ENCODE measurements at places on chromosomes 3 and 15. TPM values are rescaled to one million over a fixed set of nuclear protein-coding genes. Genes with fewer than 3 reads are reported as not detected.

GRCh38 chr3:112858410-112859069, 11.9 kb upstream of the CD200R1L start:
- no peaks in the 10 kb centered on the region for H3K27me3 ChIP-seq
- no peak overlapping the region for H3K4me3 ChIP-seq
- no peak overlapping the region for H3K27ac ChIP-seq
- DNase-seq: no peak
- H3K4me1 ChIP-seq: no peaks in the 10 kb centered on the region

THAP10 gene
- 2.3 TPM for total RNA-seq

DNA sequence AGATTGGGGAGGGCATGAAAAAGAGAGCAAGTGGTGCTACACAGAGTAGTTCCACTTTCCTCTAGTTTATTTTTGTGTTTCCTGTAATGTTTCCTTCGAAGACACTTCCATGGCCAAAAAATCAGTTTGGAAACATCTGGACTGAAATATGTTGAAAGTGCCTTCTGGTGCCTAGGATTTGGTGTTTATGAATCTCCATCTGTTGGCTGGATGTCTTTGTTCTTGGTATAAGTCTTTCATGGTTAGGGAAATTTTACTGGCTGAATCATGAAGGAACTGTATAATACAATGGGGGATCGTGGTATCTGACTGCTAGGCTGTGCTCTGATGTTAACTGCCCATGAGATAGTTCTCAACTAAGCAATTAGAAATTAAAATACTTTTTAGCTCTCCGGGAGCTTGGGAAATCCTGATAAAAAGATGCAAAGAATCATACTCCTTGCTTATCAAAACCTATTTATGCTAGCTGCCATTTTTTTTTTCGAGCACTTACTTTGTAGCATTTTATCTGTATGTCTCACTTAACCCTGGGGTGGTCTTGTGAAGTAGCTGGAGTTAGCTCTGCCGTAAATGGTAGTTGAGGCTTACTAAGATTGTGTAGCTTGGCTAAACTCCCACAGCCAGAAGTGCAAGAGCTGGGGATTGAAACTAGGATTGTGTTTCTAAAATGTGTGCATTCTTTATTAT, 21.9 kb downstream of the AKAP13 start:
- no peak overlapping the region for H3K27ac ChIP-seq
- H3K4me1 ChIP-seq: peaks cover 33% of the 10 kb centered on the region
- no peak for DNase-seq

DNA sequence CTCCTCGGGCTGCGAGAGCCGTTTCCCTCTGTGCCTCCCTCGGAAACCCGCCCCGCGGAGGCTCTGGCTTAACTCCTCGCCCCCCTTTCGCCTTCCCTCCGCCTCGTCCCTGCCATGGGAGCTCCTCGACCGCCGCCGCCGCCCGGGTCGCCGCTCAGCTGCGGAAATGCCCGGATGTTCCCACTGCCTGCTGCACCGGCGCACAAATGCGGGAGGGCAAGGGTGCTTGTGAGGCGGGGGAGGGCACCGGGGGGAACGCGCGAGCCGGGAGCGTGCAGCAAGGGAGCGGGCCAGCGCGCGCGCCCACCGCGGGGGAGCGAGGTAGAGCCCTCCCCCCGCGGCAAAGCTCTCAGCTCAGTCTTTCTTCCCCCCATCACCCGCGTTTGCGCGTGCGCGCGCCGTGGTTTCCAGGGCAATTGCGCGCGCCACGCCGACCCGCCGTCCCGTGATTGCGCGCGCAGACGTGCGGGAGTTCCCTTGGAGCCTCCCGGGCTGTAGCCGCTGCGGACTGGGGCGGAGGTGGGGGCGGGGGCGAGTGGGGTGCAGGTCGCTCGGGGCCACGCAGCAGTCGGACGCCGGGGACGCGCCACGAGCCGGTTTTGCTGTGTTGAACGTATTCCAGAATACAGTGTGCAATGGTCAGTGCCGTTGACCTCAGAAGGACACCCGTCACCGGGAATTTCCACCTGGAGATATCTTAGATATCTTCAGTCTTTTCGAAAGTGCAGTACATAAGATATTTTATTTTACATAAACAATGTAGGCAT, at the start of gene DMXL2:
DMXL2 (minus strand) TSS at position 168 of the 767 bp plus-strand sequence. CDS start 226 bp downstream, outside the sequence.
- H3K4me3 ChIP-seq: peak within 1 kb of the TSS; percentile 94
- H3K27me3 ChIP-seq: no peaks in the 10 kb centered on the region
- H3K36me3 ChIP-seq: no peaks in the 10 kb centered on the region
- peak; percentile 83 for DNase-seq
- peaks cover 37% of the 10 kb centered on the region for H3K4me1 ChIP-seq

CBLB gene
- 108 TPM for total RNA-seq

- DNase-seq: no peak
- H3K4me3 ChIP-seq: no peak overlapping the region
- no peaks in the 10 kb centered on the region for H3K36me3 ChIP-seq
- H3K27me3 ChIP-seq: no peaks in the 10 kb centered on the region
- peaks cover 4% of the 10 kb centered on the region for H3K4me1 ChIP-seq
Measured at GRCh38 chr15:78988361-78988911, 43.6 kb upstream of the CTSH start.

FAH gene
- 40.4 TPM for total RNA-seq

DNA sequence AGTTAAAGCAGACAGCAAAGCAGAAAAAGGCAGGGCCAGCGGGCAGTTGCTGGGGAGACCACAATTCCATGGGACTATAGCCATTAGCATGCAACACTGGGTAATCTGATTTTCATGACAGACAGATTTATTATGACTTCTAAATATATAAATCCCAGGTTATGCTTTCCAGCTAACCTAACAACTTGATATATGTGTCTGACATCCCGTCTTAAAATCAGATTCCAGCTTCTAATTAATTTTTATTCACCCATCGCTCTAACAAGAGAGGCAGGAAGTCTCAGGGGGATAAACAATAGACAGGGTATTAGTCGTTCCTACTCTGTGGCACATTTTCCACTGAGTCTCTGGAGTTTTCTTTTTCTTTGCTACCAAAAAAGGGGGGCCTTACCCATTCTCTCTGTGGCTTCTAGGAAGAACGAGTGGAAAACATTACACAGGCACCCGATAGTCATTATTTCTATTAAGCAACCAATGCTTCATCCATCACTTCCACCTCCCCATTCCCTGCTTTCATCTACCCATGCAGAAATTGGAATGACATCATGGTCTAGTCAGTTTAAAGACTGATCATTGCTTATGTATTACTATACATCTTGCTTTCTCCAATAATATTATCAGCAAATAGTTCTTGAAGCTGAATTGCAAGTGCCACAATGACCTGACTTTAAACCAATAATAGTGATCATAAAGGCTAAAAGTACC, 173.1 kb downstream of the FHIT start:
- no peak for DNase-seq
- H3K4me1 ChIP-seq: peaks cover 26% of the 10 kb centered on the region
- H3K36me3 ChIP-seq: no peaks in the 10 kb centered on the region
- no peak overlapping the region for H3K27ac ChIP-seq
- H3K4me3 ChIP-seq: no peak overlapping the region

- H3K4me1 ChIP-seq: no peaks in the 10 kb centered on the region
- H3K27ac ChIP-seq: peak overlapping the region; percentile 79
- no peak overlapping the region for H3K4me3 ChIP-seq
- DNase-seq: no peak
- no peaks in the 10 kb centered on the region for H3K27me3 ChIP-seq
Measured at GRCh38 chr3:49238274-49239127, 38.5 kb downstream of the C3orf62 start.

DNA sequence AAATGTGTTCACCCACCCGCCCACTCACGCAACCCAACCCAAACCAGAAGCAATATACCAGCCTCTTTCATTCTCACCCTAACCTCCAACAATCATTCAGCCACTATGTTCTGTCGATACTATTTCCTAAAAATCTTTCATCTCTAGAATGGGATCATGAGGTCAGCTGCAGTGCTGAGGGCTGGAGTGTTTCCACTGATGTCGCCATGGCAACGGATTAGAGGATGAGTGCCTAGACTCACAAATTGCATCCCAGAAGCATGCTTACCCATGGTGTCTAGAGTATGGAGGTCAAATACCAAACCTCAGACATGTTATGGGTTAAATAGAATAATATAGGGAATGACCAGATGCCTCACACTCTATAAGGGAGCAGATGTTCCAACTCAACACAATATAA, 138.5 kb downstream of the GABRB3 start:
- peaks cover 5% of the 10 kb centered on the region for H3K27me3 ChIP-seq
- no peak overlapping the region for H3K27ac ChIP-seq
- no peak overlapping the region for H3K4me3 ChIP-seq
- H3K36me3 ChIP-seq: no peaks in the 10 kb centered on the region
- no peak for DNase-seq

BLM gene
- total RNA-seq: 11.2 TPM

- H3K4me3 ChIP-seq: no peak overlapping the region
- peak overlapping the region; percentile 21 for H3K27ac ChIP-seq
- H3K27me3 ChIP-seq: no peaks in the 10 kb centered on the region
- H3K36me3 ChIP-seq: no peaks in the 10 kb centered on the region
- no peak for DNase-seq
- peaks cover under 1% of the 10 kb centered on the region for H3K4me1 ChIP-seq
Measured at GRCh38 chr15:29124581-29125381, 144.8 kb downstream of the NSMCE3 start.

GRCh38 chr3:71311661-71312046, 271.9 kb downstream of the FOXP1 start:
- H3K27me3 ChIP-seq: no peaks in the 10 kb centered on the region
- H3K27ac ChIP-seq: peak overlapping the region; percentile 51
- no peak overlapping the region for H3K4me3 ChIP-seq

MITF gene
- 8.2 TPM for total RNA-seq
